ENCODE measurements at places on chromosomes 6 and 20.

DNA sequence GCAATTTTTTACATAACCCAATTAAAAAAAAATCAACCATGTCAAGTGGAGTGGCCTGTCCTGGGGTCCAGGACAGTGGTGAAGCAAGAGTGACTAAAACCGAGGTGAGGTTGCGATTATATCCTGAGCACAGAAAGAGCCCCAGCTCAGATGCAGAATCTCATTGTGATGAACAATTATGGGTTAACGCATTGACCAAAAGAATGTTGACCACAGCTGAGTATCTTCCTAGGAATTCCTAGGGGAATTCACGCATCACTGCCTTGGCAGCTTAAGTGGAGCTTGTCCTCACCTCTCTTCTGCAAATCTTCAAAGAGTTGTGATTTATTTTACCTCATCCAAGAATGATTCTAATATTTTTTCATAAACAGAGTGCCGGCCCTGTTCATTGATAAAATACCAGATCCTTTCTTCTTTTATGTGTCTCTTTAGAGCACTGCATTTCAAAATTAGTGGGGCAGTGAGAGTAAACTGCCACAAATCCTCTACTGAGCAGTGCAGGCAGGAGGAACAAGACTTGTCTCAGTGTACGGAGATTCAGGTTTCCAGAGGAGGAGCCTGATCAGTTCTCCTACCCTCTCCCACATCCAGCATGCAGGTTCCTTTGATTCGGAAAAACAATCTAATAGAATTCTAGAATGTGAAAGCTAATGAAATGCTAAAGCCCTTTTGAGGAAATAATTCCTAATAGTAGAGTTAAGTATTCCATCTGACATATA, 60.1 kb upstream of the ZNF184 start:
- no peak for ATAC-seq

DNA sequence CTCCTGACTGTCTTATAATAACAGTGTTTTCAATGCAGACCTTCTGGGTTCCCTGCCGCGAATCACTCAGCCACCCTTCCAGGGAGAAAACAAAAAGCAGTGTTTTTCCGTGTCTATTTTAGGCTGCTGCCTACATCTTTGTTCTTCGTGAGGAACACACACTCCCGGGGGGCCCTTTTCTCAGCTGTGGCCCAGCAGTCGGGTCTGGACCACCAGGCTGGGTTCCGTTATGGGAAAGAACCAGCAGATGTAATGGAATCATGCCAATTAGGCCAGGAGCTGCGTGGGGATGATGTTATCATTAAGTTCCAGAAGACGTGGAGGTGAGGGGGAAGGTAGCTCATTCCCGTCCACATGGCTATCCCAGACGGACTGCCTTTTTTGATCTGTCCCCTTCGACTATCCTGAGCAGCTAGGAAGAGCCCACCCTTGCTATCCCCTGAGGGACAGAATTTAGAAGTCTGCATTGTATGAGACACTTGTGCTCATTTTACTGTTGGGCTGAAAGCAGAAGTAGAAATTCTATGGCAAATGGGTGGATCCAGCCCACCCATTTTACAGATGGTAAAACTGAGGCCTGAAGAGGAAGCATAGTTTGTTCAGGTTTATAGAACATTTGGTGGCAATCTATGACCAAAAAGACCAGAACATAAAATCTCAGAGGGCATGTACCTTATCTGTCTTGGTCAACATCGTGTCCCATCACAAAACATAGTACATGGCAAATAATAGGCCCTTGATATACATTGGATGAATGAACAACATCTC, 54.5 kb downstream of the KCNB1 start:
- ATAC-seq, result no peak

DNA sequence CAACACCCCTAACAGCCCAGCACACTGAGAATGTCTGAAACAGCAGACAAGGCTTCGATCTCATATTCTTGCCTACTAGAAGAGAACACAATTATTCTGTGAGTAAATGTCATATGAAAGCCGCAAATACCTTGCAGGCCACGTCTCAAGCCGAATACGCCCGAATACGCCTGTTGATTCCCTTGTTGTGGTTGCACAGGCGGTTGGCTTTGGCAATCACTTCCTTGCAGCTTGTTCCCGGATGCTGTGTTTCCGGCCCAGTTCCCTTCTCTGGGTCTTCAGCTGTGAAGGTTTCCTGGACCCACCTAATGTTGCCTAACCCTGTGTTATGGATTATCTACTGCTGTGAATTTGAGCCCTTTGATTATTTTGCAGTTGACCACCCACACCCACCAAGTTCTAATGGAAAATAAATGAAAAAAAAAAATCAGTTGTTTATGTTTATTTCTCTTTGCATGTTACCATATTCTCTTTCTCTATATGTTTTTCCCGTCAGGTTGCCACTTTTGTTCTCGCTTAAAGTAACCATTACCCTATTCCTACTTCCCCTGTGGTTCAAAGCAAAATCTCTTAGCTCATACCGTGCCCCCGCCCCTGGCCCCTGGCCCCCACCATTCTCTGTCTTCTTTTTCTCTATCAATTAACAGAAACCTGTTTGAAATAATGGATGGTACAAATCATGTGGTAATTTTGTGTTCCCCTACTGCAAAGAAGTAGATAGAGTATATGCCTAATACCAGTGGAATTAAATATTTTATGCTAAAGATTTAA, 172.4 kb downstream of the ADGB start:
- no peak for ATAC-seq

DNA sequence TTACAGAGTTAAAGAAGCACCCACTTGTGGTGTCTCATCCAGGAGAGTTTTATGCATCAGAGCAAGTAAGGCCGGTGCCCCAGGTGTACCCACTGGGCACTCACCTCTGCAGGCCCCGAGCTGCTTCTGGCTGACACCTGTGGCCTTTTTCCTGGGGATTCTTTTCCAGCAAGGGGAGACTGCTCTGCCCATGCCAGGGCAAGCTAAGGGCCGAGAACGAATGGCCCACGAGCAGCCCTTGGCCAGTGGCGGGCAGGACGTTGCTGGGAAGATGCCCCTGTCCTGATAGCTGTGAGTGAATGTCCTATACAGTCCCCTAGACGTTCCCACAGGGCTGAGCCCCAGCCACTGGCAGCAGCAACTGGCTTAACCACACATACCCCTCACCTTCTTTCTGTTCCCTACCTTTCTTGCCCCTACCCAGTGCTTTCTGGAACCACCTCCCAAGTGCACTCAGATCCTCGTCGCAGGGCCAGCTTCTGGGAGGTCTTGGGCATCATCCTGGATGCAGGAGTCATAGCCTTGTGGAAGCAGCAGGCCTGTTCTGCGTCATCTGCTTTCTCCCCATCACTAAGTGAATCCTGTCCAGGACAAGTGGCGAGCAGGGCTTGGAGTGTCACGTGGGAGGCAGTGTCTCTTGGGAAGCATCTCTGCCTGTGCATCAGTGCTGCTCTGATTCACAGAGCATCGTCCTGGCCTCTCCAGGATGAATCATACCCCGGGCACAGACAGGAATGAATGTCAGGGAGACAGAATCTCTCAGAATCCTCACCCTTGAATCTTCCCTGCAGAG, 32.5 kb downstream of the SYNDIG1 start:
- ATAC-seq, result peak; percentile 88

- ATAC-seq, result peak; percentile 80
Measured at GRCh38 chr6:130382872-130383490, 17.2 kb downstream of the TMEM200A start.

All from SK-N-SH treated with all-trans-retinoic acid at 6 μM for 48 hours (cell line).